Suprapubic skin (tissue), 4 donors: ENCODE measurements at places on chromosomes 16 and 17.
A peak's percentile ranks its signal among the peaks of the same experiment; 100 is the strongest.

DNA sequence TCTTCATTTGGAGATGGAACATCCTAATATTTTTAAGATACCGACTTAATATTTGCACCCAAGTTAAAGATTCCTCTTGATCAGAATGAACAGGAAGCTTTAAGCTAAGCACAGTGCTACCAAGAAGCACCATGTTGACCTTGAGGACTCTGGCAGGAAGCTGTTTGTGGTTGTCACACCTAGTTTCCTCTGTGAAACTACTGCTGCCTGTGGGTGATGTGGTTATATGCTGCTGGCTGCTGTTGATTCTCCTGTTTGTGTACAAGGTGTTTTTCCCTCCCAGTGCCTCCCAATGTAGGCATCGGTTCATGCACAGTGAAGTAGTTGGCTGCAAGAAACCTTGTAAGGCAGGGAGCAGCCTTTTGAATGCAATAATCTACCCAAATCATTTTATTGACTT is 23.4 kb downstream of the RBL2 start:
- no peak for DNase-seq

DNA sequence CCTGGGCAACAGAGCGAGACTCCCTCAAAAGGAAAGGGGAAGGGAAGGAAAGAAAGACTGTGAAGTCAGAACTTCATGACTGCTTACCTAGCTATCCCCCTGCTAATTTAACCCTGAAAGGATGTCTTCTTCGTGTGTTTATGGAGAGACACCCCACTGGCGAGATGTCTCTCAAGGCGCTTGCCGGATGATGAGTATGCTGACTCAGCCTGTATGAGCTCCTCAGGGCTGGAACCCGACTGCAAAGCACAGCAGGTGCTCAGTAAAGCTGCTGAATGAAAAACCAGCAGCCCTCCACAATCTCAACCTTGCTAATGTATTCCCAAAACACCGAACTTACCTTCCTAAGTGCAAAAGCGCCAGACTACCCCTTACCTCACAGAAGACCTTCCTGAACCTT is 2.3 kb downstream of the ANKFY1 start:
- DNase-seq = no peak

DNA sequence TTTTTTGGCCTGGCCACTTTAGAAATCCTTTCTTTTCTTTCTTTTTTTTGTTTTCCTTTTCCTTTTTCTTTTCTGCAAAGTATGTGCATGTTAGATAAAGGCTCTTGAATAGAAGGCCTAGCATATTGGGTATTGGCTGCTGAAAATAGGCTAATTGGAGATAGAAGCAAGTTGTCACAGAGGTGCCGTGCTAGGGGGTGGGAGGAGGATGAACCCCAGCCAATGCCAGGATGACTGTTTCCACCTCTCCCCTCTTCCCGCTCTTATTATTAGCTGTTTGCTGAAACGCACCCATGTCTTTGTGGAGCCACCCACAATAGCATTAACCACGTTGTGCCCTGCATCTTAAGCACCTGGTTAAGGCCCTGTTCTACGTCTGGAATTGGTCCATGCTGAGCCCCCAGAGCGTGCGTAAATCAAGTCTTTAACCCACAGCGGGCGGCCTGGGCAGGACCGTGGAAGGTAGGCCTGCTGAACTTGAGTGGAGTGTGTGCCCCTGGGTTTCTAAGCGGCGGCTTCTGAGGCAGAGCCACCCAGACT is 123.6 kb downstream of the MSI2 start:
- DNase-seq = no peak

- DNase-seq = no peak
These were observed 24.5 kb upstream of the MAPT start for GRCh38 chr17:45869676-45870341.

DNA sequence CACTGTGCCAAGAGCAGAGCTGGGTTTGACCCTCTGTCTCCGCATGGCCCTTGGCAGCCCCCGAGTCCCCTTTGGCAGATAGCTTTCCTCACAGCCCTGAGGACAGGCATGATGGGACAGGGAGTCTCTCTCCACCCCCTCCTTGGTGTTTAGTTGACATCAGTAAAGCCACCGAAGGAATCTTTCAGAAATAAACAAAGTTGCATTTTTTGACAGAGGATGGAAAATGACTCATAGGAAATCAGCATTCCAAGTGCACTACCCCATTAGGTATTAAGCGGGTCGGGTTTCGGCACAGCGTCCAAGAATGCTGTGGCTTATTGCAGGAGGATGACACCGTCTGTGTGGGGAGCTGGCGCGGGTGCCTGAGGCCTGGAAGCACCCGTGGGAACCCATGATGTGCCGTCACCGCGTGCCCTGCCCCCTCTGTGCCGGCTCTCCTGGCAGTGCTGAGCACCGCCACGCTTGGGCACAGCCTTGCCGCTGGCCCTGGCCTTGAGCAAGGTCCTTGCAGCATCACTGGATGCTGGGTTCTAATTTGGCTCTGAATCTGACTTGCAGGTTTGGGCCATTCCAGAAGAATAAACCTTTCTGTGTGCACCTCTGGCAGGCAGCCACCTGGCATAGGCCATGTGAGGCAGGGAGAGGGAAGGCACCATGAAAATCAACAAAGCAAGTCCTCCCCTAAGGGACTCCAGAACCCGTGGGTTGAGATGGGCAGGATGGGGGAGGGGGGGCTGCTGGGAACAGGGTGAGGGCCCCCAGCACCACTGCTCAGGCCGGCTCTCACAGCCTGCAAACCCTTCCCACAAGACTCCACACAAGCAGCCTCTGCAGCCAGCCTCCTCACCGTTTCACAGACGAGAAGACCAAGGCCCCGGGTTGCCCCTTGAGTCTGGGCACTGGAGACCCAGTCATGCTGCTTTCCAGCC is 50.5 kb upstream of the ZNF469 start:
- DNase-seq = peak; percentile 91

- no peak for DNase-seq
These were observed 72.0 kb upstream of the MARCHF10 start for GRCh38 chr17:62880120-62880519.

GRCh38 chr16:69443927-69444631 is 19.7 kb downstream of the CYB5B start:
- no peak for DNase-seq

- DNase-seq = no peak
These were observed 8.2 kb downstream of the IGFBP4 start for GRCh38 chr17:40451420-40451819.

GRCh38 chr16:1379304-1380076 is 27.8 kb downstream of the GNPTG start:
- no peak for DNase-seq

DNA sequence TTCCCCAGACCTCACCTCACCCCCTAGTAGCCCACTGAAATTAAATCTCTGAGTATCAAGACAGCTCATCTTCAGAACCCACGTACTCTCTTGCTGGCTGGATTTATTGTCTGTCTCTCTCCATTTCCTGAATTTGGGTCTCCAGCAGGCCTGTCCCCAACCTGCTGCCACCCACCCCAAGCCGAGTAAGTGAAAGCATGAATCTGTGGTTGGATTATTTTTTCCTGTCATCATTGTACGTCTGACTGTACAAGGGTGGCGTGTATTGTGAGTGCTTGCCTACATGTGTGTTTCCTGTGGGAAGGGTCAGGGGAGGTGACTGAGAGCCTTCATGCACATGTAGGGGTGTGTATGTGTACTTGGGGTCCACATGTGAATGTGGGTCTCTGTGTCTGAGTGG is 5.4 kb downstream of the TNP2 start:
- no peak for DNase-seq

GRCh38 chr17:59178266-59178985 is 22.9 kb downstream of the PRR11 start:
- no peak for DNase-seq

DNA sequence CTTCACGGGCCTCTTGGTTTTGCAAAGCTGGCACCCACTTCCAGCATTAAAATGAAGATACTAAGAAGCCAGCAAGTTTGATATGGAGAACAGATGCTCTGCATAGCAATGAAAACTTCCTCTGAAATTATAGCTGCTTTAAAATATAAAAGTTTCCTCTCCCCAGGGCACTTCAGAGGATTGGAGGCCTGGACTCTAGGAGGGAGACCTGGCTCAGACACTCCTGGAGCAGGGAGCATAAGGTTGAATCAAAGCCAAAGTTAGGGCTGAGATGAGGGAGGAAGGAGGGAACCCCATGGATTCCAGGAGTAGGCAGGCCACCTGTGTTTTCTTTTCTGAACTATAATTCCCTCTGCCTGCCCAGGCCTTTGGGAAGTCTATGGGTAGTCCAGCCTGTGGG is 176.0 kb upstream of the RPL38 start:
- no peak for DNase-seq

DNA sequence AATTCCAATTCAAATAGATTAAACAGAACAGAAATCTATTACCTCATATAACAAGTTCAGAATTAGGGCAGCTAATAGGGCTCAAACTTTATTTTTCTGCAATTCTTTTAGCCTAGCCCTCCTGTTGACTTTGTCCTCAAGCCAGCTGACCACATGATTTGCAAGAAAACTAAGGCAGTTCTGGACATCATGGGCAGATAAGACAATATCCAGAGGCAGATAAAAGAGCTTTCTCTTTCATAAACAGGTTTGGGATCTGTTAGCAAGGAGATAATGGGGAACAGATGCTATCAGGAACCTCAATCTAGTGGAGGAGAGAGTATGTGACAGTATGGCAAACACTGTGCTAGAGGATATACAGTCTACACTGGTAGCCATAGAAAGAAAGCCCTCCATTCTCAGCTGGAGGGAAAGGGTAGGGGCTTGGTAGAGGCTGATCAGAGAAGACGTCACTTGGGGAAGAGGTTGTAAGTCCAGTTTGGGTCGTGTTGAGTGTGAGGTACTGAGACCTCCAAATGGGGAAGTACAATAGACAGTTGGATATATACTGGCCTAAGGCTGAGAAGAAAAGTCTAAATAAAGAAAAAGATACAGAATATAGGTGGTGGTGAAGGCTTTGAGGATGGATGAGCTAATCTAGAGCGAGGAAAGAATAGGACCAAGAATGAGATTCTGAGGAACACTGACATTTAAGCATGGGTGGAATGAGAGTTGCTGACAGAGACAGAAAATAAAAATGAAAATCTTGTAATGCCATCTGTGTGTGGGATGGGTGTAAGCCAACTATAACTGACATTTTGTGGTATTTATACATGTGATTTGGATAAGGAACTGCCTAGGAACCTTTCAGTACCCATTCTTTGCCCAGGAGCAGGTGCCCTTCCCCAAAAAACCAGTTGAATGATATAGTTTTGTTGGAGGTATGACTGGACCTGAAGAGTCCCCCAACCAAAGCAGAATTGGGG is 67.4 kb downstream of the CYB561 start:
- DNase-seq = no peak

DNA sequence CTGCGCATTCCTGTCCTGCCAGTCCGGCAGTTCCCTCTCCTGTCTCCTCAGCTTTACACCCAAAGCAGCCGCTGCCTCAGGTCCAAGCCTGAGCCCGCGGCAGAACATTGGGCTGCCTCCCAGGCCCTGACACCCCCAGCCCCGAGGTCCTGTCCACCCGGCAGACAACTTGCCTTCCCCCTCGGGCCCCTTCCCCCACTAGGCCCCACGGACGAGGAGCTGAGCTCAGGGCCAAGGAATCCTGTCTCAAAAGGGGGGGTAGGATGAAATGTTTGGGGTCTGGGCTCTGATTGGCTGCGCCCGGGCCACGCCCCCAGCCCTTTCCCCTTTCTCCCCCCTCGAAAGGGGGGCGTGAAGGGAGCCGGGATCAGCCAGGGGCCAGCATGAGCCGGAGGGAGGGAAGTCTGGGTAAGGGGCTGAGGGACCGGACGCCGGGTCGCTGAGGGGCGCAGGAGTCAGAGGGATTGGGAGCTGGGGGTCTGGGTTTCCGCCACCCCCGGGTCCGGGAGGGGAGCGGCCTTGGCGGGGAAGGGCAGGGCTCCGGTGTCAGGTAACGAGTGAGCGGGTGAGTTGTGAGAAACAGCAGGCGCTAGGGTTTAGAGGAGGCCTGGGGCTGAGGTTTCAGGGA is at the start of gene CTF1:
Gene CTF1 (plus strand): TSS at position 354 of the 628 bp plus-strand sequence. CDS start 30 bp downstream, at position 384.
- peak; percentile 80 for DNase-seq

- no peak for DNase-seq
These were observed 197.1 kb upstream of the TBX2 start for GRCh38 chr17:61202564-61202963.

GRCh38 chr17:71192848-71193247 is 928.0 kb upstream of the SOX9 start:
- DNase-seq = no peak

DNA sequence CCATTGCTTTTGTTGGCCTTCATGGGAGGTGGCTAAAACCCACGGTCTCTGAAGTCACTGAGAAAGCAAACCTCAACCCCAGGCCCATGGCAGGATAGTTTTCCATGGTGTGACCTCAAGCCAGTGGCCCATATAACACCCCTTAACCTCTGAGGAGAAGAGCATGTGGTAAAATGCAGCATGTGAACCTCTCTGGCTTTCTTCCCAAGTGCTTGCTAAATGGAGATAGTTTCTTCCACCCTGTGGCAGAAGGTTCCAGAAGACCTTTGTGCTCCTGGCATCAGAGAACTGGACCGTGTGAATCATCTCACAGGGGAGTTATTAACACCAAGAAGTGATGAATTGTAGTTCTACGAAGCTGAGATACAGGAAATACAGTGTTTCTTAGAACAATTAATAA is 47.3 kb downstream of the MYOCD start:
- DNase-seq = no peak

GRCh38 chr17:17744116-17744515 is 62.9 kb downstream of the RAI1 start:
- no peak for DNase-seq

- no peak for DNase-seq
These were observed 101.3 kb downstream of the NOG start for GRCh38 chr17:56694825-56695224.

- DNase-seq = no peak
These were observed 409.6 kb upstream of the MAF start for GRCh38 chr16:80009971-80010659.

DNA sequence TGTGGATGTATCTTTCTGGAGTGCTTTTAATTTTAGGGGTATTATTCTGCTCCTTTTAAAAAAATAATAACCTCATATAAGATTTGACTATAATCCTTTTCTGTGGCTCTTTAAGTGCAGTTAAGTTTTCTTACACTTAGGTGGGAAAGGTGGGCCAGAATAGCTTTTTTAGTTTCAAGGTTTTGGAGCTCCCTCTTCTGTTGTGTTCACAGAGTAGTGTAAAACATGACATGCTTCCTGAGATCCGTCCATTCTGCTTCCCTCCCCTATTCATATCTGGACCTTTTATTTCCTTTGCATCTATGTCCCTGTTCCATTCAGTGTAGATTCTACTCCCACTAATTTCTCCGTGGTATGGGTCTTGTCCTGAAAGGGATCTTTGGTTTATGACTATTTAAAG is 12.8 kb downstream of the LRRC36 start:
- no peak for DNase-seq

GRCh38 chr17:36460265-36460937 is 26.1 kb upstream of the ZNHIT3 start:
- no peak for DNase-seq

DNA sequence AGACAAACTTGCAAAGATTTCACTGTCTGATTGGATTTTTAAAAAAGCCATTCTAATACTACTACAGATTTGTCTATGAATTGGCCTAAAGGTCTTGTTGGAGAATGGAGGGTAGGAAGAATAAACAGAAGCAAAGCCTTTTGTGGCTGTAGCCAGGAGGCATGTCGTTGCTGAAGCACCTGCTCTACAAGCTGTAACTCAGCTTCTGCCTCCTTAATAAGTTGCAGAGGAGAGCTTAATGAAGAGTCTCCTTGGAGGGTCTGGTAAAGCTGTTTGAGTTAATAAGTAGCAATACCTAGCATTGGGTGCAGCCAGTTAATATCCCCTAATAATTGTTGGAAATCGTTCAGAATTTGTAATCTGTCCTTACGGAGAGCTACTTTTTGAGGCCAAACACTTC is 10.0 kb upstream of the ZNF689 start:
- DNase-seq = no peak

- no peak for DNase-seq
These were observed 72.2 kb downstream of the ZNF778 start for GRCh38 chr16:89289428-89290395.

- no peak for DNase-seq
These were observed 1.8 kb upstream of the NSMCE1 start for GRCh38 chr16:27270349-27270748.
